ENCODE measurements at places on chromosomes 12 and 14.

DNA sequence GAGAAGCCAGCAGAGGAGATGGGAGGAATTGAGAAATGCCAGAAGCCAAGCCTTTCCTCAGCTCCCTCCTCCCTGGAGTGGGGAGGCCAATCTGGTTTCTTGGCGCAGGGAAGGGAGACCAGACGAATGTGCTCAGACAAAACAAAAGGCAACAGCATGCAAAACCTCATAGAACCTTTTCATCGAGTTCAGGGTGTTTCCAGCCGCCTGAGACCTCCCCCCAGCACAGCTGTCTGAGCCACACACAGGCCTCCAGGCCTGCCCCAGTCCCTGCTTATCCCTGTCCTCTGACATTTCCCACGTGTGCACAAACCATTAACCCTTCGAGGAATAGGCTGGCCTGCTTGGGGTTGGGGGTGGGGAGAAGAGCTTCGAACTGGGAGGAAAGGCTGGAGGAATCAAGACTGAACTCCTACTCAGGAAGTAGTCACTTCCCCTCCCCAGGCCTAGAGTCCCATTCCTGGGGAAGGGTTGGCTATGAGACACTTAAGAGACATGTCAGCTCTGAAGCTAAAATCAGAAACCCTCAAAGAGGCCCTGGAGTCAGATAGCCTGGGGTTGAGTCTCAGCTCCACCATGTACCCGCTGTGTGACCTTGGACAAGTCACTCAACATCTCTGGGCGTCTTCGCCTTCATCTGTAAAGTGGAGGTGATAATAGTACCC, 10.7 kb downstream of the TBX3 start:
- DNase-seq = no peak

DNA sequence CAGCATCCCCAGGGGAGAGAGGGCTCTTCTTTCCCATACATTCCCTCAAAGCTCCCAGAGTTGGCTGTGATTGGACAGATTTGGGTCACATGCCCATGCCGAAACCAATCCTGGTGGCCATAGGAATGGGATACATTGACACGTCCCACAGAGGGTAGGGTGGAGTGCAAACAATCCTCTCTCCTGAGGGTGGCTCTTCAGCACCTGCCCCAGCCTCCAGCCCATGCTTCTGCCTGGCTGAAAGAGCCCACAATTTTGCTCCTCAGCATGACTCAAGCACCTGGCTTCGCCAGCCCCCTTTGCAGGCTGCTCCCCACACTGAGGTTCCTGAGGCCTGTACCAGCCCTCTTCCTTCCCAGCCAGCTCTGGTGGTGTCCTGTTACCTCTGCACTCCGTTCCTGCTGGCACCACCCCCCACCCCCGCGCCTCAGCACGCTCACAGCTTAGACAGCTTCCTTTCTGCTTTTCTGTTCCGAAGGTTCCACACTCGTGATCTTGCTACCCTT, 71.7 kb downstream of the CCDC92 start:
- no peak for DNase-seq

DNA sequence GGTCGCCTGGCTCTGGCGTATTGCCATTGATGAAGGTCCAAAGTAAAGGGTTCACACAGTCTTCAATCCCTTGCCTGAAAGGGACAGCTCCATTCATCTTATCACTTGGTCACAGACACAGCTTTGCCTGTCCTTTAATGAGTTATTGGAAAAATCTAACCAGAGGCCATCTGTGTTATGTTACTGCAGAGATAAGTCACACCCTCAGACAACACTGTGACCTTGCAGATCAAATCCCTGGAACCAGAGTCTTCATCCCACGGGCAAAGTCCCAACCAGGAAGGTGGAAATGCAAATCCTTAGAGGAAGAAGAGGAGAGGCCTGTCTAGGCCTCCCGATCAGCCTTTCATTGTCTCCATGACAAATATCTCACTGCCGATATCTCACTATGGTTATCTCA, 68.3 kb upstream of the SCN8A start:
- DNase-seq = no peak

- no peak for DNase-seq
Measured at GRCh38 chr14:71355324-71356201, 448.3 kb downstream of the PCNX1 start.

DNA sequence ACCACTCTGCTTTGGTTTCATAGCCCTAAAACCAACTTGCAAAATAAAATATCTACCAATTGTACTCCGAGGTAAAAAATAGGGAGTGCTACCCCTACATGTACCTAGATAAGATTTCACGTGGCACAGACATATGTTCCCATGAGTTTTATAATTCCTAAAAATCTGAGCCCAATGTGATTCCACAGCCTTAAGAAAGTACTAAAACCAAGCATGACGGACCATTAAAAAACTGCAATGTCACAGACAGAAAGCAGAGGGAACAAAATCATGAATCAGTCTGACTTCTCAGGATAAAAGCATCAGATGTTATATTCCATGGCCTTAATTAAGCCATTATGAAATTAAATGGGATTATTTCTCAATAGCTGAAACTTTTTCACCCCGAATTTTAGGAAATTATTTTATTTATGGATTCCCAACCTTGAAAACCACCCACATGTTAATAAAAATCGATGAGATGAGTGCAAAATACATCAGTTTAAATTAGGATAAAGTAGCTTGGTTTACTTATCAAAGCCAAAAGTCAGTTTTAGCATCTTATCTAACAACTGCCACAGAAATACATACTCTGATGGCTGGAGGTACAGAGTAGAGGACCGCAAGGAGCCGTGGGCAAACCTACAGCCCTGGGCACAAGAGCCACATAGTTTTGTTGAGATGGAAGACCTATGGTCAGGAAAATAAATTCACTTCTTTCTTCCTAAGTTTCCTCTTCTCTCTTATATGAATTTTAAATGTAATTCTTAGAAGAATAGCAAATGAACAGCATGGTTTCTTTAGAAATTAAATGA, 4.5 kb downstream of the ITPR2 start:
- no peak for DNase-seq

- no peak for DNase-seq
Measured at GRCh38 chr12:69698769-69699540, at the start of gene BEST3. Gene BEST3 (minus strand): TSS chr12:69699303. CDS start chr12:69697798, 1,505 bp downstream.

DNA sequence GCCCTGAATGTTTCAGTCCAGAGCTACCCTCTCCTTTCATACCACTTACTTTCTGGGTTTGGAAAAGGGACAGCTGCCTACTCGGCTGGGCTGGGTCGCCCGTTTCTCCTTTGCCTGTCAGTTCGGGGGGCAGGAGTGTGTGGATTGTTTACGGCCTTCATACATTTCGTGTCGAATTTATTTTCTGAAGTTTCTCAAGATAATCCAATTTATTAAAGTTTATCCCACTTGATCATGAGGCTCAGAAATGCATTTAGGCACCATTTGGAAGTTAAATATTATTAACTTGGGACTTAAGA, 608 bp downstream of the ZNF410 start:
- DNase-seq = no peak

DNA sequence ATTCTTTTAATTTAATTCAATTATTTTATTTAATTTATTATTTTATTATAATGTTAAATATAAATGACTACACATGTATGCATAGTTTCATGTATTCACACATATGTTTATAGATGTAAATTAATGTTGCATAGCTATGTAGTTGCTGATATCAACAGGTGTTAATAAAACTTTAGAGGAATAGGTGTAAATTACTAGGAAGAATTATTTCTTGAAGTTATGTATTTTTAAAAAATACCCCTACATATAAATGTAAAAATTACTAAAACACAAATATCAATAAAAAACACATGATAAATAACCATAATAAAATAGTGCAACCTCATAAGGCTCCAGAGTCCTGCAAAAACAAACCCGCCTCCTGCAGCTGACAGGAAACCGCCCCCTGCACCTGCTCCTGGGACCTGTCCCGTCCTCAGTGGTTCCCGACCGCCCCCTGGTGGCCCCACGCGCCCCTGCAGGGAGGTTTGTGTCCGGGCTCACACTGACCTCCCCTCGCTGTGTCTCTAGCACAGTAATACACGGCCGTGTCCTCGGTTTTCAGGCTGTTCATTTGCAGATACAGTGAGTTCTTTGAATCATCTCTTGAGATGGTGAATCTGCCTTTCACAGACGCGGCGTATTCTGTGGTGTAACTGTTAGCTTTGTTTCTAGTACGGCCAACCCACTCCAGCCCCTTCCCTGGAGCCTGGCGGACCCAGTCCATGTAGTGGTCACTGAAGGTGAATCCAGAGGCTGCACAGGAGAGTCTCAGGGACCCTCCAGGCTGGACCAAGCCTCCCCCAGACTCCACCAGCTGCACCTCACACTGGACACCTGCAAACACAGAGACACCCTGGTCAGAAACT, 1264.0 kb downstream of the TMEM121 start:
- DNase-seq = peak; percentile 67

GRCh38 chr14:79965896-79966295, 245.4 kb downstream of the DIO2 start:
- DNase-seq = no peak

- no peak for DNase-seq
Measured at GRCh38 chr12:79763766-79764452, 73.1 kb upstream of the PAWR start.

GRCh38 chr12:48750769-48751356, 34.4 kb upstream of the CCNT1 start:
- no peak for DNase-seq

- DNase-seq = no peak
Measured at GRCh38 chr14:95327558-95328374, 8.1 kb upstream of the CLMN start.

DNA sequence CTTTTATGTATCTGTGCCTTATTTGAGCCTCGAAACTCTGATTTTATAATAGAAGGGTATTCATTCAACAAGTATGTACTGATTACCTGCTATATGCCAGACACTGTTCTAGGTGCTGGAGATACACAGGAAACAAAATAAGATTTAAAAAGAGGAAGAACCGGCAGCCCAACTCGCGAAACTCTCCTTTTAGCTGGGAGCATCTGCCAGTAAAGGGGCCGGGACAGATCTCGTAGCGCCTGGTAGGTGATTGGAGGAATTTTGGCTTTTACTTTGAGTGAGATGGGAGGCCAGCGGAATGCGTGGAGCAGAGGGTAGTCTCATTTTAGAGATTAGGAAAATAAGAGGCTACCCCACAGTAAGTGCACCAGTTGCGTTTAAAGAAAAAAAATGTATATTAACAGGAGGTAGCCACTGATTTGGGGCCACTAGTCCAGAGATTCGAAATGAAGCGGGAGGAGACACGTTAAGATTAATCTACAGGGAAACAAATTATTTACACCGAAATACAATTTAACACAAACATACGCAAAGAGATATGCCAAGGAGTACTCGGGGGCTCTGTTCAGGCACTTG, 520 bp upstream of the MON2 start:
- no peak for DNase-seq

DNA sequence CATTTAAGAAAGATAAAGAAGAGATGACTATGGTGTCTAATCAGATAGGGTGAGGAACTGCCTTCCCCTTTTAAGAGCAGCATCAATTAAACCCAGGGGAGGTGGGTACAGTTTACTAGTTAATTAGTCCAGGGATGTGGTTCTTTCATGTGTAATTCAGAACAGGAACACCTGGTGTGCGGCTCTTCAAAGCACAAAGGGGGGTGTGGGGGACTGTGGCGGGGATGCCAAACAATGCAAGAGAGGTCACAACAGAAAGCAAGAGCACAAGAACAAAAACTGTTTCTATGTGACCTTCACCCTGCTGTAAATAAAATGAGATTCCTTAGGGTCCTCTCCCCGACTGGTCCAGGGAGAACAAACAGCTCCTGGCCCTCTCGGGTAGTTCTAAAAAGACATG, 183.9 kb upstream of the SOX5 start:
- no peak for DNase-seq

- DNase-seq = no peak
Measured at GRCh38 chr12:40238266-40238902, 13.6 kb downstream of the LRRK2 start.

DNA sequence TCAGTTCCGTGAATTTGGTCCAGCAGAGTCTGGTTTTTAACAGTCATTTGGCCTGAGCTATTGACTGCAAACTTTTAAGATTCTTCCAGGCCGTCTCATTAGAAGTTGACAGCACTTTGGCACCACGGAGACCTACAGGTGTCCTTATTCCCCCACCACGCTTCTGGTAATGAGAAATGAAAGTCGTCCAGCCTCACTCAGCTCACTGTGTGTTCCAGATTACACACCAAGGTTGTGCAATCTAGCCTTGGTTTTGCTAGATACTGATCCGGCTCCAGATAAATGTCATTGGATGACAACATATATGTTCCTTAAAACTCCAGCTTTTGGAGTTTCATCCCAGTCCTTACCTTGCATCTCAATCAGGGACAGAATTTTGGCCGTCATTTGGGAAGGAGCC, 210.4 kb downstream of the CHST11 start:
- DNase-seq = no peak

DNA sequence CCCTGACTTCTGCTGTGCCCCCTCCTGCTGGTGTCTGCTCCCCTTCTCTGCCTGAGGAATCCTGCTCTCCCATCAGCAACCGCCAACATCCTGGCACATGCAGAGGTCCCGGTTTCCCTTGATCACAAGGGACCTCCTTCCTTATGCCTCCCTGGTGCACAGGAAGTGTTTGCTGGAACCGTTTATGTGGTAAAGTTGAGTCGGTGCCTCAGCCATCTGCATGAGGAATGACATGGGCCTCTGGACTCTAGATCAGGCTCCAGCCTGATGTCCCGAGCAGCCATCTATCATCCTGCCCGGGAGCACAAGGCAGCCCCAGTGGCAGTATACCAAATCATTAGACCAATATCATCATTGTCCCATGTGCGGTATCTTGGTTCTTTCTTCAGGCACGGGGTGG, 90.4 kb downstream of the BORCS5 start:
- no peak for DNase-seq

DNA sequence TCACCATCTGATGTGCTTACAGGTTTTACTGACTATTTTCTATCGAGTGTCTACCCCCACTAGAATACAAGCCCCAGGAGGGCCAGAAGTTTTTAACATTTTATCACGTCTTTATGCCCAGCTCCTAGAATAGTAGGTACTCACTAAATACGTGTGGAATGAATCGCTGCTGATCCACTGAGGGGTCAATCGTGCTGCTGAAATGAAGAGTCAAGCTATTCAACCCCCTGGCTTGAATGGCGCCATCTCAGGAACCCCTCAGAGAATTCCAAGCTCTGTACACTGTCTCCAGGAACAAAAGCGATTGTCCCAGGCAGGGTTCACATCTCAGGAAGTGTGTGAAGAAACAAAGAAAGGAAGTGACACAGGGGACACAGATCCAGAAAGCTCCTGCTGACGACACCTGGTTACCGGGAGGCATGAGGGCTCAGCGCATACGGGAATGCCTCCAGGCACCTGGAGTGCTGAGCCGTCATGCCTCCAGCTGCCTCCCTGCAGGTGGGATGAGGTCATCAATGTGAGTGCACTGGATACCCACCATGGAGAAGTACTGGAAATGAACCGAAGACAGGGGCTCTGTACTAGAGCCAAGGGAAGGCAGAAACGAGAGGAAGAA, 45.6 kb downstream of the PITPNM2 start:
- DNase-seq = no peak
